ENCODE measurements at places on chromosomes 3 and 15.

DNA sequence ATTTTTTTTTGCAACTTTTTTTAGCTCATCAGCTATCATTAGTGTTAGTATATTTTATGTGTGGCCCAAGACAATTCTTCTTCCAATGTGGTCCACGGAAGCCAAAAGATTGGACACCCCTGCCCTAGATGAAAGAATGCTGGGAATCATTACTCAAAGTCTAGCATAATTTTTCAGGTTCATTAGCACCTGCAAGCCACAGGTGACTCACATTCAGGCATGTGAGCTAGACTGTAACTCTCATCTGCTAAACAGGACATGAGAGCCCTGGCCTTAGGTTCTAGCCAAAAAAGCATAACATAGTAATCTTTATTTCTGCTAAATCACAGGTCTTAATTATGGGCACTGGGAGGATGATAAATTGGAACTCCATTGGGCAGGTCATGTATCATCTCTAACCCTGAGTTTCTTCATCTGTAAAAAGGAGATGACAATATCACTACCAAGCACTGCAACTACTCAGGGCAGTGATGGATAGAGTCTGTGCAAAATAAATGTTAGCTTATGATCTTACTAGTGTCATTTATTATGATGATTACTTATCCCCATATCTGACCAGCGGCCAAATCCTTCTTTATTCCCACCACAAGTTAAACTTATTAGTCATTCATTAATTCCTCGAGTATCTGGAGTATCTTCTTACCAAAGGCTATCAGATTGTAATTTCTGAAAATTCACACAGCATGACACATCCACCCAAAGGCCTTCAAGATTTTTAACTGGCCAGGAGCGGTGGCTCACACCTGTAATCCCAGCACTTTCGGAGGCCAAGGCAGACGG, 125.0 kb downstream of the PLD1 start:
- no peak overlapping the region for H3K4me3 ChIP-seq
- DNase-seq, result no peak
- no peaks in the 10 kb centered on the region for H3K36me3 ChIP-seq
- H3K27me3 ChIP-seq, result no peaks in the 10 kb centered on the region

DNA sequence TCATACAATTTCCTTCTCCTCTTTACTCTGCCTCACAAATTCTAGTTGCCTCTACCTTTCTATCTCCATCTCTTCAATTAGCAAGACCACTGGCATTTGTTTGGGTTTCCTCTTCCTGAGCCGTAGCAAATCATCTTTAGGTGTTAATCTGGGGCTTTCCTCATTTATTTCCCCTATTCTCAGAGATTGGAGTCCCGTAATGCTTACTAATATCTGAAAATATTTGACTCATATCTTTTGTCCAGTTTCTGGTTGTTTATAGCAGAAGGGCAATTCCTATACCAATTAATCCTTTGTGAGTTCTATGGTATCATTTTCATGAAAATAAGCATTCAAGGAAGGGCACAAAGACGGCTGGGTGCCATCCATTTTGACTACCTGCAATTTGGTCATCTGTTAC, 103.7 kb downstream of the NR2E3 start:
- no peak overlapping the region for H3K4me3 ChIP-seq
- DNase-seq, result no peak
- H3K36me3 ChIP-seq, result no peaks in the 10 kb centered on the region
- no peak overlapping the region for H3K27ac ChIP-seq
- no peaks in the 10 kb centered on the region for H3K27me3 ChIP-seq
- no peaks in the 10 kb centered on the region for H3K4me1 ChIP-seq

GRCh38 chr3:119300991-119301391, 6.8 kb downstream of the ARHGAP31 start:
- H3K36me3 ChIP-seq, result no peaks in the 10 kb centered on the region
- no peaks in the 10 kb centered on the region for H3K27me3 ChIP-seq
- DNase-seq, result no peak
- no peak overlapping the region for H3K27ac ChIP-seq

DNA sequence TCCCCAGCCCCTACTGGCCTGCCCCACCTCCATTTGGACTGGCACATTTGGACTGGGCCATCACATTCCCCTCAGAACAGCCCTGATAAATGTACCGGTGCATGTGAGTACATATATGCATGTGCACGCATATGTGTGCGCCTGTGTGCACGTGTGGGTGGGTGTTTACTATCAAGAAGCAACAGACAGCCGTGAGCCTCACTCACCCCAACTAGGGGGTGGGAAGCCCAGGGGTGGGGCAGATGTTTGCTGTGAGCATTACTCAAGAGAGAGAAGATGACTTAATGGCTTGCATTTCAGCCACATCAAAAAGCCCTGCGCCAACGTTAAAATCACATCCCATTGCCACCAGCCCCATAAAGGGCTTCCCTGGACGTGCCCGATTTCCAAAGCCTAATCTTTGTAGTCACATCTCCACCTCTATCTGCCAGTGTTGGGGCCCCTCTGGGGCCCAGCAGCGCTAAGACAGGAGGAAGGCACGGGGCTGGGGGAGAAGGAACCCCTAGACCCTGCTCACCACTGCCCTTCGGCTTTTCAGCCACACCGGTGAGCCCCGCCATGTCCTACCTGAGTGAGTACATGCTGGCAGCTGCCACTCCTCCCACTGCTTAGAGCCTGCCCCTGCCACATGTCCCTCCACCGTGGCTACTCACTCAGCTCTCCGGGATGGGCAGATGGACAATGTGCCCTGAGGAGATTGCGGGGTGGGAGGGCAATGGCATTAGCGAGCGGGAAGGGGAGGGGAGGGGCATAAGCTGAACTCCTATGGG, 10.9 kb downstream of the ITIH3 start:
- no peaks in the 10 kb centered on the region for H3K4me1 ChIP-seq
- no peaks in the 10 kb centered on the region for H3K27me3 ChIP-seq
- DNase-seq, result no peak
- no peak overlapping the region for H3K4me3 ChIP-seq

GRCh38 chr15:72368899-72369298, 6.9 kb downstream of the HEXA start:
- DNase-seq, result no peak
- H3K36me3 ChIP-seq, result peaks cover 8% of the 10 kb centered on the region
- no peak overlapping the region for H3K4me3 ChIP-seq
- H3K4me1 ChIP-seq, result peaks cover 6% of the 10 kb centered on the region

GRCh38 chr3:179347345-179348194, at the start of gene MFN1:
TSS of gene MFN1 (plus strand) at chr3:179347709. CDS start at chr3:179348852, 1,143 bp downstream.
- peaks cover 5% of the 10 kb centered on the region for H3K4me1 ChIP-seq
- peak within 1 kb of the TSS; percentile 88 for H3K4me3 ChIP-seq
- DNase-seq, result peak; percentile 82
- peaks cover 11% of the 10 kb centered on the region for H3K36me3 ChIP-seq

- no peak overlapping the region for H3K27ac ChIP-seq
- no peak overlapping the region for H3K4me3 ChIP-seq
- H3K36me3 ChIP-seq, result no peaks in the 10 kb centered on the region
Measured at GRCh38 chr3:54353546-54353945, 231.2 kb downstream of the CACNA2D3 start.

GRCh38 chr3:138916824-138917223, 30.1 kb downstream of the FOXL2 start:
- no peak overlapping the region for H3K4me3 ChIP-seq
- H3K4me1 ChIP-seq, result peaks cover 6% of the 10 kb centered on the region
- no peak overlapping the region for H3K27ac ChIP-seq
- H3K36me3 ChIP-seq, result no peaks in the 10 kb centered on the region
- DNase-seq, result no peak

DNA sequence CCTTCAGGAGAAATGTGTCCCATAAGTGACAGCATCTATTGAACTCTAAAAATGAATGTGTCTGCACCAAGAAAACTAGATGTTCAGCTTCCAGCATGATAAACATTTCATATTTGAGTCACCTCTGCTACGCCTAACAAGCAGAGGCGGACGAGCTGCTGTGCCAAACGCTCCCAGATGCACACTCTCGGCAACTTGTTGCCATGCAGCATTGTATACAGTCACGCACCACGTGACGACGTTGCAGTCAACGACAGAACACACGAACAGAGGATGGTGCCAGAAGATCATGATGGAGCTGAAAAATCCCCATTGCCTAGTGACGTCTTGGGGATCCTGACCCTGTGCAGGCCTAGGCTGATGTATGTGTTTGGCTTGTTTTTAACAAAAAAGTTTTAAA, 137.5 kb downstream of the XXYLT1 start:
- DNase-seq, result peak; percentile 44
- no peak overlapping the region for H3K4me3 ChIP-seq
- H3K27ac ChIP-seq, result no peak overlapping the region
- peaks cover 3% of the 10 kb centered on the region for H3K4me1 ChIP-seq

DNA sequence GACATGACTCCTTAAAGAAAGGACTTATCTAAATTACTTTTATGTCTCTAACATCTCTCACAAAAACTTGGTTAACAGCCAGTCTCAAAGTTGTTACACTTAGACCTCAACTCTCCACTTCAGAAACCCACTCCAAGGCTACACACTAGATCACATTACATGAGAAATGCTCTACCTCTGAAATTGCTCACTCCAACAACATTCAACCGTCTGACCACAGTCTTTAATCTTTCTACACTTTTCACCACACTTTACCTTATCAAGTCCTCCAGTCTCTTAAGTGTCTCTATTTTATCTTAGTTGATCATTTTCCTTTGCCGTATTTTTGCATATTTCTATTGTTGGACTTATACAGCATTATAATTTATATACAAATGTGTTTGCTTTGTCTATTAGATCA, 5.8 kb downstream of the SLC12A6 start:
- no peaks in the 10 kb centered on the region for H3K27me3 ChIP-seq
- H3K4me1 ChIP-seq, result peaks cover 32% of the 10 kb centered on the region
- no peaks in the 10 kb centered on the region for H3K36me3 ChIP-seq
- no peak overlapping the region for H3K4me3 ChIP-seq

GRCh38 chr3:193554811-193555210, at the start of gene ATP13A4:
TSS of gene ATP13A4 (minus strand) at chr3:193554895. CDS start at chr3:193554799, 96 bp downstream.
- no peak within 1 kb of the TSS for H3K4me3 ChIP-seq
- H3K4me1 ChIP-seq, result no peaks in the 10 kb centered on the region
- no peaks in the 10 kb centered on the region for H3K36me3 ChIP-seq
- H3K27ac ChIP-seq, result no peak within 1 kb of the TSS

DNA sequence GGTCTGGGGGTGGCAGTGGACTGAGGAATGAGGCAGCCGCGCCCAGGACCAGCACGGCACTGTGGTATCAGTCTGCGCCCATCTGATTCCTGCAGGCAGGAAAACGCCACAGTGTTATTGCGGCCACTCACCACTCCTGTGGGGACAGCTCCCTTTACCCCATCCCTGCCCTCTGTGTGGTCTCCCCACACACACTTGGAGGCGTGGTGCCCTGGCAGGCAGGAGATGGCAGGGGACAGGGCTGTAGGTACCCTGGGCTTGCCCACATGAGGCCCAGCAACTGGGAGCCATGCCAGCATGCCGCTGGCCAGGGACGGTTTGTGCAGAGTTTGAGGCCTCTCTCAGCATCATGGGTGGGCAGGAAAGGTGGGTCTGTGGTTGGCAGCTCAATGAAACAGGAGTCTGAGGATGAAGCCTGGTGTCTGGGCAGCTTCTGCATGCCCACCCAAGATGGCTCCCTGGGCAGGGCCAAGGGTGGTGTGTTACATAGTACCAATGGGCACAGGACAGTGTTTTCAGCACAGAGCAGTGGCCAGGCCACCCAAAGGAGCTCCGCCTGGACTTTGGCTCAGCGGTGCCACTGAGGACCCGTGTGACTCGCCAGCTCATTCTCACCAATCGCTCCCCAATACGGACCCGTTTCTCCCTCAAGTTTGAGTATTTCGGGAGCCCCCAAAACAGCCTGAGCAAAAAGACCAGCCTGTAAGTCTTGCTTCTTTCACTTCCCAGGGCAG, 27.2 kb downstream of the ACAA1 start:
- H3K4me1 ChIP-seq, result no peaks in the 10 kb centered on the region
- H3K27ac ChIP-seq, result no peak overlapping the region
- no peaks in the 10 kb centered on the region for H3K27me3 ChIP-seq

DNA sequence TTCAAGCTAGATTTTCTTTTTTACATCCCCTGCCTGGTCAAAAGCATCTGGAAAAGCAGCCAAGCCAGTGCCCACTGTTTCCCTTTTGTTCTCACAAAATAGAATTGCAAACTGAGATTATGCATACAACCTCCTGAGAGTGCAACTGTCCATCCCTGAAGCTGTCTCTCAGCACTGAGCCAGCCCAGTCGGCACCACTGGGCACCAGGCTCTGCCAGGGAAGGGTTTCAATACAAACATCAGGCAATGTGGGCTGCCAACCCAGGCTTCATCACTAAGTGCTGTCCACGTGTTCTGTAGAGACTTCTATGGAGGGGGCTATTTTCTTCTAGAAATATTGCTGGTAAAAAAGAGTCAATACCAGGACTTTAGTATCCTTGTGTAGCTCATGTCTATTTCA, 356.3 kb upstream of the TBL1XR1 start:
- H3K27ac ChIP-seq, result no peak overlapping the region
- DNase-seq, result no peak
- H3K4me3 ChIP-seq, result no peak overlapping the region
- H3K4me1 ChIP-seq, result peaks cover 16% of the 10 kb centered on the region
- H3K27me3 ChIP-seq, result no peaks in the 10 kb centered on the region
- H3K36me3 ChIP-seq, result no peaks in the 10 kb centered on the region

DNA sequence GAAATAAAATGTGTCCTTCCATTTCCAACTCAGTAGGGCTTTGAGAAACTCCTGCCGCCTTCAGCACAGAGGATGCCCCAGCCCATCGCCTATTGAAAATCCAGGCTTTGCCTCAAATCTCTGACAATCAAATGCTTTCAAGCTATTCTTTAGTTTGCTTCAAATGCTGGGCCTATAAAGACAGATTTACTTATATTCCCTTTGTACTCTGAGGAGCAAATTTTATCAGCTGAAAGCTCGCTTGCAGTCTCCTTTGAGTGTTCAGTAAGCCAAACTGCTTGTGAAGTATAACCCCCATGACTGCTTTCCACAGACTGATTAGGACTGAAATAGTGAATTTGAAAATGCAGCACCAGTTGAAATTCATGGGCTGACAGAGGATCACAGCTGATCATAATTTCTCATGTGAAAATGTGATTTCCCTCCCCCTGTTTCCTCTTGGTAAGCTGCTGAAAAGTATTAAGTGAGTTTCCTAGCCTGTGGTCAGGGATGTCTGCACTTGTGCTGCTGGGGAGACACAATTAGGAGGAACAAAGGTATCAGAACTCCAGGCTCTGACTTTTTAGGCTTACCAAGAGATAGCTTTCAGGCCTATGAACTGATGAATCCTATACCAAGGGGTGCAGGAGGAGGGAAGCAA, 563.4 kb upstream of the TGFBR2 start:
- no peaks in the 10 kb centered on the region for H3K36me3 ChIP-seq
- DNase-seq, result no peak
- H3K27me3 ChIP-seq, result peaks cover 2% of the 10 kb centered on the region
- no peak overlapping the region for H3K4me3 ChIP-seq
- no peak overlapping the region for H3K27ac ChIP-seq
